ENCODE measurements at places on chromosomes 7 and 10.

GRCh38 chr10:11074536-11075267 lies 57.0 kb downstream of the CELF2 start:
- DNase-seq, result no peak

- no peak for DNase-seq
Measured at GRCh38 chr10:77106676-77107075, 530.9 kb downstream of the KCNMA1 start.

DNA sequence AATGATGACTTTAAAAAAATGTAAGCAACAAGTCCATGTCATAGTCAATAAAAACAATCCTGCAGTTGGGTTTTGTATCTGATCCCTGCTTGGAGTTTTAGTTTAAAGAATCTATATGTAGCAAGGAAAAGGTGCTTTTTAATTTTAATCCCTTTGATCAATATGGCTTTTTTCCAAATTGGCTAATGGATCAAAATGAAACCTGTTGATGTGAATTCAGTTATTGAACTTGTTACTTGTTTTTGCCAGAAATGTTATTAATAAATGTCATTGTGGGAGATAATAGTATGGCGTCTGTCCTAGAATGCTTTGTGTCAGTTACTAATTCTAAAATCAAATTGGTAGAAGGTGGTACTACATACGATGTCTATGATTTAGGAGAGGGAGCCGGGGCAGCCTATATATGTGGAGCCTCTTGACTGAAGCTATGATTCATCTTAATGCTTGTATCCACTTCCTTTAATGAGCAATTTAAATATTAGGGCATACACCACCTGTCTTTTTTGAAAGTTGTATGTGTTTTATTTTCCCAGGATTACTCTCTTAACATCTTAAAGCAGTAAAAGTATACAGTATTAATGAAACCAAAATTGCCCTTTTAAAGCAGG lies 10.3 kb upstream of the PBLD start:
- DNase-seq, result no peak

- no peak for DNase-seq
Measured at GRCh38 chr10:30804478-30805055, 175.0 kb upstream of the LYZL2 start.

GRCh38 chr10:122699796-122700455 lies at the start of gene C10orf120:
Gene C10orf120 (minus strand): TSS chr10:122699846. CDS start chr10:122699790, 56 bp downstream.
- no peak for DNase-seq

- DNase-seq, result no peak
Measured at GRCh38 chr7:149245744-149246143, 6.3 kb downstream of the ZNF212 start.

DNA sequence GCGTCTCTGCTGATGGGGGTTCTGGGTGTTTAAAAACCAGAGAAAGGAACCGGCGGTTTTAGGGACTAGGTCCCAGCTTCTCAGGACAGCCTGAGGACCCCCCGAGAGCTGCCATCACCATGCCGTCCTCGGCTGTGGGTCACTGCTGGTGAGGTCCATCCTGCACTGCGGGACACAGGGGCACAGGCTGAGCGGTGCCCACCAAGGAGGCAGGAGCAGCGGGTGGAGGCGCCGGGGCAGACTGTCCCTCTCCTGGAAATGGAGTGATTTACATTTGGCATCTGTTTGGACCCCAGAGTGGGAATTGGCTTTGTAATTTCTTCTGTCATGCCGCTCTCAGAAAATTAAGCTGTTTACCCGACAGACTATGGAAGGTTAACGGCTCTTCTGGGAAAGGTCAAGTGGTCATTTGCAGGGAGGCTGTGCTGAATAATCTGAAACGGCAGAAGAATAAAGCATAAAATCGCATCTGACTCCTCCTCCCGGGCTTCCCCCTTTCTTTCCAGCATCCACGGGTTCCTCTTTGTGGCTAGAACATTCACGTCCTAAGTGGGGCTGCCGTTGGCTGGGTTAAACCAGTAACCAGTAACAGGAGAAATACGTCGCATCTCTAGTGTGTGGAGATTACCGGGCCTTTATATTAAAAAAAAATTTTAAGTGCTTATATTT lies 31.7 kb downstream of the LHPP start:
- DNase-seq, result no peak

DNA sequence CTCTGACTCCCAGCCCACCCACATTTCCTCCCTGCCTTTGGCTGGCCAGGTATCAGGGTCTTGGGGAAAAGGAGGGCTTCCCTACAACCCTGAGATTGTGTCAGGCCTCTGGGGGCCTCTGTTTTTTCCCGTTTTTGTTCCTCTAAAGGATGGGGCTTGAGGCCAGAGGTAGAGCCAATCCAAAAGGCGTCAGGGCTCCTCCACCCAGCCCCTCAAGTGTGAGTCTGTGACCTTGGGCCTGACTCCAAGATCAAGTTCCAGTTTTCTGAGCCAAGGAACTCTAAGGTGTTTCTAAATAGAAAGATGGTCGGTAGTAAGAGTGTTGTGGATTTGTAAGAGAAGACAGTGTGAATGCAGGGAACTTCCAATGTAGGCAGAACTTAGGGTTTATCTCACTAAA lies 6.6 kb downstream of the EEPD1 start:
- DNase-seq, result no peak

DNA sequence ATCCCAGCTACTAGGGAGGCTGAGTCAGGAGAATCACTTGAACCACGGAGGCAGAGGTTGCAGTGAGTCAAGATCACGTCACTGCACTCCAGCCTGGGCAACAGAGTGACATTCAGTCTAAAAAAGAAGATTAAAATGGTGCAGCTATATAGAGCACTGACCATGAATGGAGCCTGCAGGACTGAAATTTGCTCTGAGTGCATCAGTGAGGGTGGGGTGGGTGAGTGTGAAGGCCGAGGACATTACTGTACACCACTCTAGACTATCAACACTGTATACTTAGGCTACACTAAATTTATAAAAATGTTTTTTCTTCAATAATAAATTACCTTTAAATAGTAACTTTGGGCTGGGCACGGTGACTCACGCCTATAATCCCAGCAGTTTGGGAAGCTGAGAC lies 294.7 kb downstream of the PTPRN2 start:
- no peak for DNase-seq

- no peak for DNase-seq
Measured at GRCh38 chr7:78472519-78472918, 673.9 kb downstream of the PHTF2 start.

GRCh38 chr7:129103561-129104324 lies 40.8 kb upstream of the TSPAN33 start:
- no peak for DNase-seq

- DNase-seq, result no peak
Measured at GRCh38 chr10:51654918-51655317, 44.5 kb downstream of the CSTF2T start.

GRCh38 chr10:97733256-97733655 lies 3.7 kb upstream of the ZFYVE27 start:
- DNase-seq, result no peak

GRCh38 chr7:149175150-149175549 lies 20.2 kb upstream of the ZNF282 start:
- DNase-seq, result no peak

DNA sequence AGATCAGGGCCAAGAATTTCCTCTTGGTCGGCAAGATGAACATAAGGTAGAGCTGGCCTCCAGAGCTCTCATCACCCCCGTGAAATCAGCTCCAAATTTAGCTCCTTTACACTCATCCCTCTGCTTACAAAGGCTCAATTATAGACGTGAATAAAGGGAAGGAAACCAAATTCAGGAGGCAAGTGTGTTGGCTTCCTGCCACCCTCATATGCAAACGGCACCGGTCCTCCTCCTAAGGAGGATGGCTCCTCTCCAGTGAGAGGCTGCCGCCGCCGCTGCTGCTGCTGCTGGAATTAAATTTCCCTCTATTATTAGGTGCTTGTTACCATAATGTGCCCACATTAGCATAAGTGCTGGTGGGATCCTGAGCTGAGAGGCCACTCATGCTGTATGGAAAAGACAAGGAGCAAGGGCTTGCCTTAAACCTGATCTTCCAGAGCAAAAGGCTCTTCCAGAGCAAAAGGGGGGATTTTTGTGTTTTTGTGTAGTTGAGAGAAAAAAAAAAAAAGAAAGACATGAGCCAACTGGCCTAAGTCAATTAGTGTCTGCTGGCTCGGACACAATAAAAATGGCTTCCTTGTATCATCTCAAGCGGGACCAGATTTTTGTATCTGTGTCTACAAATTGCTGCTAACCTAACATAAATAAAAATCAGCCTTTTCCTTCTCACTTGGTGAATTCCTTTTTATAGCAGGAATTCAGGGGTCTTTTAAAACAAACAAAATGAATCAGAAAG lies 68.4 kb downstream of the CDHR3 start:
- DNase-seq, result no peak

- DNase-seq, result no peak
Measured at GRCh38 chr10:97075961-97076525, 109.7 kb downstream of the SLIT1 start.
